T-helper 9 cell (primary cell): ENCODE measurements at places on chromosomes 7 and 10.

GRCh38 chr7:35729061-35729783 lies 34.3 kb upstream of the HERPUD2 start:
- DNase-seq: peak; percentile 15

GRCh38 chr10:22550732-22551131 lies 163.6 kb downstream of the PIP4K2A start:
- peak; percentile 74 for DNase-seq

- DNase-seq: no peak
Measured at GRCh38 chr7:116122972-116123595, 87.3 kb upstream of the TES start.

- DNase-seq: no peak
Measured at GRCh38 chr7:24199978-24200377, 84.0 kb upstream of the NPY start.

GRCh38 chr7:153537271-153537670 lies 514.9 kb upstream of the DPP6 start:
- DNase-seq: no peak
